ENCODE measurements at places on chromosomes 16 and 17.

DNA sequence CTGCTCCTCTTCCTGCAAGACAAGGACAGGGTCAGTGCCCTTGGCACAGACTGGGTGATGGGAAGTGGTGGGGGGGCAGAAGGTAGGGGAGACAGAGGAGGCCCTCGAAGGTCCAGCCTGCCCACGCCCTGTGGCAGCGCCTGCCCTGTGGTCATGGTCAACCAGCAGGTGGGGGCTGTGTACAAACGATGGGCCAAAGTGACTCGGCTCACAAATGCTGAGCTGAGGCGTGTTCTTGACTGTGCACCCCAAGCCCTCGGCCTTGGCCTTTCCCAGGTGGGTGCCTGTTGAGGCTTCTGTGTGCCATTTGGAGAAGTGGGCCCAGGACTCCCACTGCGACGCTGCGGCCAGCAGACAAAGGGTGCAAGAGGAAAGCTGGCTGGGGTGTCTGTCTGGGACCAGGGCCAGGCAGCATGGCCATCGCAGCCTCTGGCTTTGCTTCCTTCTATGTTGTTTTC, 22.6 kb downstream of the MXRA7 start:
- no peak for ATAC-seq

GRCh38 chr17:74326506-74326905, 480 bp downstream of the KIF19 start:
- ATAC-seq = no peak

DNA sequence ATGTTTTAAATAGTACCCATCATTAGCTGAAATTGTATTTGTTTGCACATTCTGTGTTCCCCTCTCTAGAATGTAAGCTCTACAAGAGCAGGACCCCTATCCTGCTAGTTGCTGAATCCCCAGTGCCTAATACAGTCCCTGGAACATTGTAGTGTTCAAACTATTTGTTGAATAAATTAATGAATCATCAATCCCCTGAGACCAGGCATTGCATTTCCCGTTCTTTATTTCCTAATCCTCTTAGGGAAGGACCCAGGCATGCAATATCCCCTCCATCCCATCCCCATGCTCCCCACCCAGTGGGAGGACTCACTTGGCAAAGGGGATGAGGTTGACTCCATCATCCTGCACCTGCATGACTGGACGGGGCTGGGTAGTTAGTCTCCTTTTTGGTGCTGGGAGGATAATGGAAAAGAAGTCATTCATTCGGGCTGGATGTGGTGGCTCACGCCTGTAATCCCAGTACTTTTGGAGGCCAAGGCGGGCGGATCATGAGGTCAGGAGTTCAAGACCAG, 3.2 kb downstream of the INCA1 start:
- ATAC-seq = no peak

DNA sequence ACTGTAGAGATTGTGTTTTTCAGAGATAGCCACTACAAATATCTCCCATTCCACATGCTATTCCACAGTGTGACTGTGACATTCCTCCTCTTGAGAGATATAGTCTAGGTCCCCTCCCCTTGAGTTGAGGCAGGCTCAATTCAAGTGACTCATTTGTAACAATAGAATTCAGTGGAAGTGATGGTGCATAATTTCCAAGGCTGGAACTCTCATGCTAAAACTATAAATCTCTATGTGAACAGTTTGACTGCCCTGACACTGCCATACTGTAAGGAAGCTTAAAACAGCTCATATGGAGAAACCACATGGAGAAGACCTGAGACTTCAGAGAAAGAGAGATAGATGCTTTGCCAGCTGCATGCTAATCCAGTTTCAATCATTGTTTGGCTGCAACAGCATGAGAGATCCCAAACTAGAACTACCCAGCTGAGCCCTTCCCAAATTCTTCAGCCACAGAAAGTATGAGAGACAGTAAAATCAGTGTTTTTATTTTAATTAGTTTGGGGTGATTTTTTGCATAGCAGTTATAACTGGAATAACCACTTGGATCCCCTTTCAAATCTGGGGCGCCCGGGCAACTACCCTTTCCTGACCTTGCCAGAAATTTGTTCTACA, 19.5 kb upstream of the CSNK2A2 start:
- no peak for ATAC-seq

DNA sequence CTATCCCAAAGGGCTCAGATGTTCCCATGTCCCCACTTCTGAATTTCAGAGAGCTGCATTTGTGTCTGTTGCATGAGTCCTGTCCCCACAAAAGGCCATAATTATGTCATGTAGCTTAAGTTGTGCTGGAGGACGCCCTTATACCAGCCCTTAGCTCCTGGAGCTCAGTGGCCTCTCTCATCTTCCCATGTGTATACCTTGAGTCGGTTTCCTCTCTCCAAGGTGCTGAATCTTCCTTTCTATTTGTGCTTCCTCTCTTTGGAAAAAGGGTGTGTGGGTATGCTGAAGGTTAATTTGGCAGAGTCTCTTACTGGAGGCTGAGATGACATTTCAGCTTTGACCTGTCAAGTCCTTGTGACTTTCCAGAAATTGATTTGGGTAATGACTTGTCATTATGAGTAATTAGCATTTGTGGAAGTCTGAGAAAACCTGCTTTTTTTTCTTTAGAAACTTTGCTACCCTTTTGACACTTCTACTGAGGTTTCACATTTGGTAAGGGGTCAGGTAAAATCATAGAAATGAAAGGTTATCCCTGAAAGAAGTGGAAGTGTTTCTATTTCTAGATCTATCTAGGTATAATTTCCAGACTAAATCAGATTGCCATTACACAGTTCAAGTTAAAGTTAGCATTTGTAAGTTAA, 185.4 kb downstream of the ABCC12 start:
- no peak for ATAC-seq

All from SK-N-SH treated with all-trans-retinoic acid at 6 μM for 48 hours (cell line).